ENCODE measurements at places on chromosomes 2 and 18.

GRCh38 chr2:26801796-26802195 lies 15.9 kb downstream of the CENPA start:
- no peak for DNase-seq

- no peak for DNase-seq
Measured at GRCh38 chr18:55862693-55863390, 274.9 kb upstream of the TCF4 start.

- DNase-seq: no peak
Measured at GRCh38 chr2:199477277-199477834, 19.6 kb upstream of the SATB2 start.

- DNase-seq: no peak
Measured at GRCh38 chr18:77218642-77219041, 31.0 kb upstream of the GALR1 start.

DNA sequence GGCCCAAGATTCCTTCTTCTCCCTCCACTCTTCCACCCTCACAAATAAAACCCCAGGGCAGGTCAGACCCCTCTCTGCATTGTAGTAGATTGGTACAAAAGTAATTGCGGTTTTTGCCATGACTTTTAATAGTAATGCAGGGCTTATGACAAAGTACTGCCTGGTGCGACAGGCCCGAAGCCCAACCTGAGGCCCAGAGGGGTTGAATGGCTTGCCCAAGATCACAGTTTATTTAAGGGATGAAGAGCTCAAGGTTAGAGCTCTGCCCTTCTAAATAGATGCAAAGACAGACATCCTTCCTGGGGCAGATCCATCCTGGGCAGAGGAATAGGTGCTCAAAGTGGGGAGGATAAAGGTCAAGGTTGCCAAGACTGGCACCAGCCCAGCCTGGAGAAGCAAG lies 899 bp upstream of the PSTPIP2 start:
- no peak for DNase-seq

- DNase-seq: peak; percentile 36
Measured at GRCh38 chr18:80154293-80154692, 45.2 kb downstream of the ADNP2 start.

DNA sequence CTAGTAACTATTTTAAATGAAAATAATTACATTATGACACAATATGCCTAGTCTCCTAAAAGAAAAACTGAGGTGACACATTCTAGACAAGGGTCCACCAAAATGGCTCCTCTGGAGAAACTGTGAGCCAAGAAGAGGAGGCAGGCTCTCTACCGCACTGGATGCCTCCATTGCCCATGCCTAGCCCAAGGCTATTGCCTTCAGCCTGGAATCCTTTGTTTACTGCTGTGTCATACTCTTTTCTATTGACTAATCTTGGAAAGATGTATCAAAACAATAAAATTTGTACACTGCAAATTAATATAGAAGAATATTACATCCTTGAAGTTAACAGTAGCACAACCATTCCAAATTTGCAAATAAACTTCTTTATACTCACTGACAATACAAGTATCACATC lies 167.1 kb downstream of the RAB3GAP1 start:
- DNase-seq: no peak

DNA sequence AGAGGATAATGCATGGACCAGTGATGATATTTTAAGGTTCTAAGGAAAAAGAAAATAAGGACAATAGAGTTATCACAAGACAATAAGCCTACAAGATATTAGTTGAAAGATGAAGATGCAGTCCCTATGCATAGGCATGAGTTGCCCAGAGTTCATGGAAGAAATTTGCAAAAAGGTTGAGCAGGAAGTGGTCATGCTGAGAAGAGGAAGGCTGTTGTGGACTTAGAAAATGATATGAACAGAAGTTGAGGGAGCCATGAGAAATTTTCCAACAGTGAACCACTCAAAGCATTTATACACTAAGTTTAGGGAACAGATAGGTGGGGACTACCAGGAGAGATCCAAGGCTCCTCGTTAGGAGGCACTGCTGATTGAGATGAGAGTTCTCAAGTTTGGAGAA lies 3.5 kb downstream of the OSBPL6 start:
- no peak for DNase-seq

DNA sequence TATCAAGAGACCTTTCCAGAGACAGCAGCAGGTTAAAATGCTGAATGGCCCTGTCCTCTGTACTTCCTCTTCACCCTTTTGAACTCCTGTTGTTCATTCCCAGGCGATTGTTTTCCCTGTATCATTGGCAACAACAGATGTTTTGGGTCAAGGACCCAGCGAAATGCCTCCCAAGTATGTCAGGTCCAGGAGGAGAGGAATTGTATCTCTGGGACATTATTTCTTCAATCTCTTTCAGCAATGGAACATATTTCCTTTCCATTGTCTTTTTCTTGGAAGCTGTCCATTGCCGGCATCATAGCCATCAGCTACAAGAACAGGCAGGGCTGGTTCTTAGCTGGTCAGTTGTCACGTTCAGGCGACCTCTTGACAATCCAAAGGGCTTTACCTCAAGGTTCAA lies 76.2 kb downstream of the NRP2 start:
- DNase-seq: no peak

DNA sequence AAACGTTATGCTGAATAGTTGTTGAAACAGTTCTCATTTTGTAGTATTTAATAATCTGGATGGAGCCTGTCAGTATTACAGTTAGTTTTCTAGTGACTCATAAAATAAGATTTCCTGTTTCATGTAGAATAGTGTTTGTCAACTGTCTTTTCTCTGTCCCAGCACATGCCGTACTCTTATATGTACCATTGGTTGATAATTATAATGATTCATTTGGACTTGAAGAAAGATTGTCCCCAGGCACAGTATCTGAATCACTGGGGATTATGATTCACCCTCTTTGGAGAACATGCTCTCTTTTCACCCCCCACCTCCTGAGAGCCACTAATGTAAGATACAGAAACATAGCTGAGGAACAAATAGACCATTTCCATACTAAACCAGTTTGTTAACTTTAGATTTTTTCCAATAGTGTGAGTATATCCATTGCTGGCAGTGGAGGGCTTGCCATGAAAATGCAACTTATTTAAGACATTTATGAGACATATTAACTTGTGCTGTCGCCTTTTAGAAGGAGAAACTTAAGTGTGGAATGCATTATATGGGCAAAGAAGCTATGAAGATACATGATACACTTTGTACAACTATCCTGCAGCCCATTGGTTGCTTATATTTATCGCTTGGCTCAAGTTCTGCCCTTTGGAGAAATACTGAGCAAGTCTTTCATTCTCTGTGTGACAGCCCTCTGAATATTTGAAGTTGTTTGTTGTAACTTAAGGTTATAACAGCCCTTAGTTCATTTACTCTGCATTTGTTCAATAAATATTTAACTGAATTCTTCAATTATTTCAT lies 12.4 kb downstream of the COPS8 start:
- DNase-seq: peak; percentile 88

GRCh38 chr2:223414646-223415045 lies 187.5 kb downstream of the SCG2 start:
- peak; percentile 94 for DNase-seq

DNA sequence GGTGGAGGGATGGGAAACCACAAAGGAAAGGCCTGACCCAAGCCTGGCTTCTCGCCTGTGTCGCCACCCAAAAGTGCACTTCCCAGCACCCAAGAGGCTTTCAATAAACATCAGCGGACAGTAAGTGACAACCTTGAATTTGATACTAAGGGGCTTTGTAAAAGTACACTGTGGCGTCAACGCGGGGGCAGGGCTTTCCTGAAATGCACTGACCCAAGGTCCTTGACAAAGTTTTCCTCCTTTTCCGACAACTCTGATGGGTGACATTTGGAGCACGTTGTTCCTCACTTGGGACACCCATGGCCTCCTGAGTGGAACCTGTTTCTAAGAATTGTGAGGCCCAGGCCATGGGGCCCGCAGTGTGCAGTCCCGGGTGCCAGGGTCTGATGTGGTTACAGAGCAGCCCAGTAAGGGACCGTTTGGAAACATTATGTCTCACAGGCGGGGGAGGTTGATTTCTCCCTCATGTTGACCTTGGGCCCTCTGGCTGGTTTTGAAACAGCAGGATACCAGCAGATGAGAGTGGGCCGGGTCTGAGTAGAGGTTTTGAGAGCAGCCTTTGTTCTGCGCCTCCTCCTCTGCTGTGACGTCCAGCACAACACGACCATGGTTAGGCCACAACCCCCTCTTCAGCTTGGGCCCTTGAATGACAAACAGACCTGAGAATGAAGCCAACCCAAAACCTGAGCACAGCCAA lies 2.8 kb upstream of the ZBTB14 start:
- DNase-seq: no peak

- peak; percentile 9 for DNase-seq
Measured at GRCh38 chr18:60413944-60414547, 41.5 kb upstream of the MC4R start.

DNA sequence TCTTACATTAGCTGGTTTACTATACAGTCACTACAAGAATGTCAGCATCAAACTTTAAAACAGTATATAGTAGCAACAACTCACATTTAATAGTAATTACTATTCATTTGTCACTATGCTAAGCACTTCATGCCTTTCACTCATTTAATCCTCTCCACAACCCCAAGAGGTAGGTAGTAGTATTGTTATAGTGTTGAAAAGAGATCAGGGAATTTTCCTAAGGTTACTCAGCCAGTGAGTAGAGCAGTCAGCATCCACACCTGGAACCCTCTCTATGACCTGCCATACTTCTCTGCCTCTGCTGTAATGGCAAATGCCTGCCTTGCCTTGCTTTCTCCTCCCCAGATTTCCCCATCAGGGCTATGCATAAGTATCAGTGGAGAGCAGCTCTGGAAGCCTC lies 24.8 kb downstream of the SKOR2 start:
- no peak for DNase-seq

GRCh38 chr2:48448274-48449061 lies 81.5 kb upstream of the STON1 start:
- DNase-seq: peak; percentile 90

DNA sequence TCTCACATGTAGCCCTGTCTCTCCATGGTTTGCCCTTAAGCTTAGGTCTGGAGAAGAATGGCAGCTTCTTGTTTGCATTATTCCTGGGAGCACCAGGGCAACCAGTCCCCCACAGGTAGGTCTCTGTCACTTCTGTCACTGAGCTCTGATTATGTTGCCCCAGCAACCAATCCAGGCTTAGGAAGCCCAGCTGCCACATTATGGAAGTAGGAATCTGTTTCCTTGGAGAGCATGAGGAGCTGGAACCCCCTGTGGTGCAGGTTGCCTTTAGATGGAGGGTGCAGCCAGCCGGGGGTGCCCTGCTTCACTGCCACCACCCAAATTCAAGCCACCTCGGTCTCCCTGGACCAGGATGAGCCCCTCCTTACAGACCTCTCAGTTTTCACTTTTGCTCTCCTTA lies 4.8 kb downstream of the RESP18 start:
- DNase-seq: no peak

DNA sequence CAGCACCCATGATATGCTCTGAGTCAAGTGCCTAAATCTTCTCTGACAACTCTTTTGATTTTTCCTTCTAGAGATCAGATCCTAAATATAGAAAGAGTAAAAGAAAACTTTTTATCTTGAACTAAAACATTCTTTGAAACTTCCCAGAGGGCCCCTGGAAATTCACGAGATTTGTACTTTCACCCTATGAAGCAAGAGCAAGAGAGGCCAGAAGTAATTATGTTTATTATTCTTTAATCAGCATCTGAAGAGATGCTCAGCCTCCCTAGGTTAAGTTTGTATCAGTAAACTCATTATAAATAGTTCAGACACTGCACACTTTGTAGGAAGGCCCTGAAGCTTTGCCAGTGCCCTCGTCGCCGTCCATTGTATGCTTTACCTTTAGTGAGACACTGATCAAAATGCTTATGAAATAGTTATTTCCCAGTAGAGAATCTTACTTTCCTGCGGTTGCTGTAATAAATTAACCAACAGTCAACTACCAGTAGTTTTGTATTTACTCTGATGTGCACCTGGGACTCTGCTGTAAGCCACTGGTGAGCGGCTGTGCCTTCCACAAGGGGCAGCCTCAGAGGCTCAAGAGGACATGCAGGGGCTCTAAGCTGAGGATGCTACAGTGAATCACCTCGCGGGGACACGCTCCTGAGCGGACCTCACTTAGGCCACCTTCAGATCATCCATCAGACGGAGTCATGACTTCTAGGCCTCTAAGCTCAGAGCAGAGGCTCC lies 71.9 kb downstream of the BIN1 start:
- DNase-seq: no peak

- DNase-seq: peak; percentile 31
Measured at GRCh38 chr2:41595240-41595639, 452.6 kb upstream of the PKDCC start.

DNA sequence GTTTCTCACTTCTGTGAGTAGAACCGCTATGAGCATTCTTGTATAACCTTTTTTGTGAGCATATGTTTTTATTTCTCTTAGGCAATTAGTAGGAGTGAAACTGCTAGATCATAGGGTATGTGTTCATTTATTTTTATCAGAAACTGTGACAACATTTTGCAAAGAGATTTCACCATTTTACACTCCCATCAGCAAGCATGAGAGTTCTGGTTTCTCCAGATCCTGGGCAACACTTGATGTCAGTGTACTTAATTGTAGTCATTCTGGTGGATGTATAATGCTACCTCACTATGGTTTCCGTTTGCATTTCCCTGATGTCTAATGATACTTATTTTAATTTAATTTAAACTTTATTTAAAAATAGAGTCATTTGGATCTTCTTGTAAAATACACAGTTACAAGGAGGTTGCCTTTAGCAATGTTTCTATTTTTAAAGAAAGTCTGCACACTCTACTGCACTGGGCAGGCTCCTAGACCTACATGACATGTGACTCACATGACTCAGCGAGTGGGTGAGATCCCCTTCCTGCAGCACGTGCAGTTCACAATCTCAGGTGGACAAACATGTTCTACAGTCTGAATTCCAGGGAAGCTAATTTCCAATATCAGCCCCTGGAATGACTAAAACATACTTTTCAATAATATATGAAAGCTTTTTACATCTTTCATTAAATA lies 127.0 kb upstream of the BCL2L11 start:
- DNase-seq: peak; percentile 4

DNA sequence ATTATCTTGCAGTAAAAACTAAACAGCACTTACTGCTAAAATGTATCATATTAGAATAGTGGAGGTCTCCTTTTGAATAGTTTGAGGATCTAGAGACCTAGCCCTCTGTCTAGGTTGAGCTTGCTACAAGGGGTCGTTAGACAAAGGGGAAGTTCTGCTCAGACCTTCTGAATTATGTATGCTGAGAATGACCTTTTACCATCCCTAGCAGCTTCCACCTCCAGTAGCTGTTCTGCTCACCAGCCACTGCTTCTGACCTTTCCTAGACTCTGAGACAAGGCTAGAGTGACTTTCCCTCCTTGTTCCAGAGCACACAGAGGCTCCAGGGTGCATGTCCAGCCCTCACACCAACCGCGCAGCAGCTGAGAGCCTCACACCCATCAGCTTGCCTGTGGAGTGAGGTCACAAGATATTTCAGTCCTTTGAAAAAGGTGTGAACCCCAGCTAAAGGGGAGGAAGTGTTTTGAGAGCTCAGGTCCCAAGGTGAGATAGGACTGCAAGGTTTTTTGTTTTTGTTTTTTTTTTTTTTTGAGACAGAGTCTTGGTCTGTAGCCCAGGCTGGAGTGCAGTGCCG lies 289.3 kb upstream of the TNP1 start:
- DNase-seq: no peak

GRCh38 chr18:61820882-61821281 lies 71.9 kb downstream of the RNF152 start:
- no peak for DNase-seq

All from fibroblast of lung (primary cell).